ENCODE measurements at places on chromosomes 16 and 17.

DNA sequence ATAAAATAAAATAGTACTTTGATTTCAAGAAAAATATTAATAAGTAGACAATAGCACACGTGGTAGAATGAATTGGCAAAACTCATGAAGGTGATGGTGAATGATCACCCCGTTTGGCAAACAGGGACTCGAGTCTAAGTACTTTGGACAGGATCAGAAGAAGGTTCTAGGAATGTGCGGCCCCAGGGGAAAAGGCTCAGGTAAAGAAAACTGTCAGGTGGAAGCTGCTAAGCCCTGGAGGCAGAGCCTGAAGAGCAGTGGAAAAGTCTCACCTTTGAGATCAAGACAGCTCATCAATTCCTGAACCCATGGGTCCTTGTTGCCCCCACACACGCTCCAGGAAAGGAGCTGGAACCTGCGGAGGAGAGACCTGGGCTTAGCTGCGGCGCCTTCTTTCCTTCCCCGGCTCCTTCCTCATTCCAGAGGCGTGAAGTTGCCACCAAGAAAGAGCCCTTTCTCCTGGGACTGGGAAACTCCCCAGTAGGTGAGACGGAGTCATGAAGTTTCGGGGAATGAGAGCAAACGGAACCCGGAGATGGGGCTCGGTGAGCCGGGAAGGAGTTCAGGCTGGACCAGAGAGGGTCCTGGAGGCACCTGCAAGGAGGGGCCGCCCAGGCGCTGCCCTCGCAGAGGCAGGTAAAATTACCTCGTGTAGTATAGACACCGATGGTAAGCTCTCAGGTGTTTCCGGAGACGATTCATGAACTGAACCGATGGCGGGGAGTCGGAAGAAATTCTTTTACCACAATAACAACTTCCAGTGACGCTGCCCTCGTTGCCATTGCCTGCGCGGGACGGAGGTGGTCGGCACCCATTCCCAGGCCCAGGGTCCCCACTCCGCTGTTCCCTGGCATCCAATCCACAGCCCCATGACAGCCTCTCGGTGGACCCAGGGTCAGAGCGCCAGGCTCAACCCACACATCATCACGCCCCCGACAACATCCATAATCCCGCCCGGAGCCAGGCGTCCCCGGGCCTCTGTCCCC, 1.2 kb upstream of the ZMYND15 start:
- no peak for DNase-seq

DNA sequence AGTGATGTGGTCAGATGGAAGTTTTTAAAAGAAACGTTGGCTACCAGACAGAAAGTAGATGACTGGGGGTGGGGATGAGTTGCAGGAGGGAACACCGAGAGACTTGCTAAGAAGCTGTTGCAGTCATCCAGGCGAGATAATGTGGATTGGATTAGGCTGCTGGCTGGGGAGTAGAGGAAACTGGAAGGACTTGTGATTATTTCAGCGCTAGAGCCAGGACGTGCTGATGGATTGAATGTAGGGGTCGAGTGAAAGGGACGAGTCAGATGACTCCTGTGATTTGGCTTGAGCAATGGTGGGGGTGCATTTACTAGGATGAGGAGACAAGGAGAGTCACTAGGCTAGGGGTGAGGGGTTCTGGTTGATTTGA, 88.5 kb downstream of the CLEC16A start:
- no peak for DNase-seq

DNA sequence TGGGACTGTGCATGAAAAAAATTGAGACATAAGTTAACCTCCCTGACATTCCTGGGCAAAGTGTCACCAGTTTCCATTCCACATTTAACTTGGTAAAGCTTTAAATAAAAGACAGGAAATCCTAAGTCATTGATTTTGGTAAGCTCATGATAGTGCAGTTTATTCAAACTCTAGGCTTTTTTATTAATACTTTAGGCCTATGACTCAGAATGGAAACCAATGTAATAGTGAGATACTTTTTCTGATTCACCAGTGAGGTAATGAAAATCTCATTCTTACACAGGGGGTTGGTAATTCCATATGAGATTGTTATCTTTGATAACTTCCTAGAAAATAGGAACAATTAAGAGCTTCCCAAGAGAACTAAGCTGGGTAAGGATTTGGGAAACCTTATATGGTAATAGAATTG, 91.1 kb downstream of the NLK start:
- no peak for DNase-seq

GRCh38 chr16:82067804-82068325, 32.8 kb downstream of the HSD17B2 start:
- no peak for DNase-seq

DNA sequence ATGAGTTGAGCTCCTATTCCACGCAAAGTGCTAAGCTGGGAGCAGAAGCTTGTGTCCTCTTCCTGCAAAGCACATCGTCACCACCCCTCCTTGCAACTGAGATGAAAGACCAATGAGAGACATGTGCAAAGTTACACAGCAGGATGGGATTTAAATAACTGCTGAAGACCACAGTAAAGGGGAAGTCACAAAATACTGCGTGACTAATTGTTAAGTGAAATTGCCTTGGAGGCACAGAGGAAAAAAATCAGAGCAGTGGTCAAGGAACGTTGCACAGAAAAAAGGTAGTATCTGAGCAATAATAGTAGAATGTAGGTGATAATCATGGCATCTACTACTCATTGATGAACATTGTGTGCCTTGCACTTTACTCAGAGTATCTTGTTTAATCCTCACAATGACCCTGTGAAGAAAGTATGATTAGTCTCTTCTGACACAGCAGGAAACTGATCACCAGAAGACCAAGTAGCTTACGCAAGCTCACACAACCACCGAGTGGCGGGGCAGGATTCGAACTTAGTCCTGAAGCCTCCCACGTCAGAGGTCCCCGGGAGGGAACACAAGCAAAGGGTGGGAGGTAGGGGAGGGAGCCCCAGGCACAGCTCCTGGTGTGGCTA, 15.4 kb upstream of the MYO18A start:
- no peak for DNase-seq

GRCh38 chr17:59512844-59513385, 52.5 kb upstream of the DHX40 start:
- no peak for DNase-seq

GRCh38 chr16:82504836-82505235, 121.9 kb upstream of the CDH13 start:
- no peak for DNase-seq

GRCh38 chr16:1500465-1501150, 7.4 kb downstream of the TELO2 start:
- DNase-seq: no peak

DNA sequence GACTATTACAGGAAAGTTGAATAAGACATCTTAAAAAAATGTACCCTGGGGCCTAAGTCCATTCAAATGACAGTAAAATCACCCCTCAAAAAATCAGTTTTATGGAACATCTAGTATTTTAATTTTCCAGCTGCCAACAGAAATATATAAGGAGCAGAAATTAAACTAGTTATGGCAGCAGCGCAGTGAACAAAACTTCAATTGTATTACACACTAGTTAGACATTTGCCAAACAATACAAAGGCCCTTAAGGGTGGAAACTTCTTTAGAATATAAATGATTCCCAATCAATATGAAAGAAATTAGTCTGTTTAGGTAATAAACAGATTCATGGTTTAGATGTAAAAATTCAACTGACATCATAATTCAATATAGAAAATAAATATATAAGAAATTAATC, 18.1 kb upstream of the RFFL start:
- DNase-seq: no peak

- DNase-seq: no peak
These were observed 77.5 kb downstream of the SYCE1L start for GRCh38 chr16:77276661-77277060.

DNA sequence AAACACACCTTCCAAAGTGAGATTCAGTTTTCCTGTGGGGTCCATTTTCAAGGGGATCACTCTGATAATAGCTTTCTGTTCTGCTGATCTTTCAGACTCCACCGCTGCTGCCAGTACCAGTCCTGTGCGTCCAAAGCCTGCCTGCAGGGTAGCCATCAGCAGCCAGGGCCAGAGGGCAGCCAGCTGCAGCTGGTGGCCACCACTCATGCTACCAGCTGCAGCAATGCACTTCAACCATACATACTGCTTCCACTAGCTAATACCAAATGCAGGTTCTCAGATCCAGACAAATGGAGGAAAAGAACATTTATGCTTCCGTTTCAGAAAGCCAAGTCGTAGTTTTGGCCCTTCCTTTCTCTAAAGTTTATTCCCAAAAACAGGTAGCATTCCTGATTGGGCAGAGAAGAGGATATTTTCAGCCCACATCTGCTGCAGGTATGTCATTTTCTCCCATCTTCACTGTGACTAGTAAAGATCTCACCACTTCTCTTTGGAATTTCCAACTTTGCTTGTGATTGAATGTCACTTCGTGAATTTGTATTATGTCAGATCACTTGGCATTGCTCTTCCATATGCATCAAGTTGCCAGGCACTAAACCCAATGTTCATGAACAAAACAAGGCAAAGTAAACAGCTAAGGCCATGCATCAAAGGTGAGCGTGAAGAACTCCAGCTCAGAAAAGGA, 1.8 kb downstream of the RNF43 start:
- no peak for DNase-seq

DNA sequence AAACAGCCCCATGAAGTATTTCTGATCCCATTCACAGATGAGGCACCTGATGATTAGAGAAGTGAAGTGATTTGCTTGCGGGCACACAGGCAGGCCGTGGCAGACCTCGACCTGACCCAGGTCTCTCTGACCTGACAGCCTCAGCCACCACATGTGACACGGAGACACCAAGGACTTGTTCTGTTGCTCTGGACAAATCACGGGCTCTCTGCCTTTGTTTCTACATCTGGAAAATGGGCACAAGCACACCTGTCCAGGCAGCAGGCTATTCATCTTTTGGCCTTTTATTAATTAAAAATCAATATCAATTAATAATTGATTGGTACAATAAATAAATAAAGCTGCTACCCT, 3.4 kb downstream of the MAP3K14 start:
- no peak for DNase-seq

- no peak for DNase-seq
These were observed 176.3 kb upstream of the ASIC2 start for GRCh38 chr17:33469421-33469820.

- DNase-seq: no peak
These were observed 334.8 kb downstream of the KIF2B start for GRCh38 chr17:54157542-54157941.

DNA sequence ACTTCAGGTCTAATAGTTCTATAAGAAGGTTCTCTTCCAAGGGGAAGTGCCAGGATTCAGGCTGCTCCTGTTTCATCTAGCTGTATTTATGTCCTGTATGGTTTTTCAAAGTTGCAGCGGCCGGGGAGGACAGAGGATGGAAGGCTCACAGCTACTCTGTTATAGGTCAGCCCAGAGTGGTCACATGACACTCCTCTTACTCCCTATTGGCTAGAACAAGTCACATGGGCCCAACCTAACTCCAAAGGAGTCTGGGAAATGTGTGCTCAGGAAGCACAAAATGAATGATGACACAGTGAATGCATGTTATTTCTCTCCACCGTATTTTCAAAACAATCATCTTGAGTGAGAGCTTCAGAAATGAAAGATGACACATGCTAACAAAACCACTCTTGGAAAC, 645.1 kb upstream of the RBFOX1 start:
- no peak for DNase-seq

- DNase-seq: no peak
These were observed 13.4 kb downstream of the RTN4RL1 start for GRCh38 chr17:2011411-2012371.

- no peak for DNase-seq
These were observed 22.5 kb downstream of the VPS53 start for GRCh38 chr17:692116-692515.

DNA sequence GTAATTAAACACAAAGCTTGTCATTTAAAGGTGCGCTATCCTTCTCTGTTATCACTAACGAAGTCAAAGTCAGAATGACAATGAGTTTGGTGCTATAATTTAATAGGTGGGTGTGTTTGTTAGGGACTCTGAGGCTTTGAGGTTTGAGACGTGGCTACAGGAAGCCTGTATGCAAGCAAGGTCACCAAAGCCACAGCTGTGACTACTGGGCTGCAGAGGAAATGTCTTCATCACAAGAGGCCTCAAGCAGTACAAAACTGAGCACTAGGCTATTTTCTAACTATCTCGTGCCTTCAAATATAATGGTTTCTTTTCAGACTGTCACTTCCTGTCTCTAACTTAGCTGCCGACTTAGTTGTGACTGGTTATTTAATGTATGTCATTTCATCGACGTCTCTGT, 141.2 kb downstream of the AATF start:
- no peak for DNase-seq

DNA sequence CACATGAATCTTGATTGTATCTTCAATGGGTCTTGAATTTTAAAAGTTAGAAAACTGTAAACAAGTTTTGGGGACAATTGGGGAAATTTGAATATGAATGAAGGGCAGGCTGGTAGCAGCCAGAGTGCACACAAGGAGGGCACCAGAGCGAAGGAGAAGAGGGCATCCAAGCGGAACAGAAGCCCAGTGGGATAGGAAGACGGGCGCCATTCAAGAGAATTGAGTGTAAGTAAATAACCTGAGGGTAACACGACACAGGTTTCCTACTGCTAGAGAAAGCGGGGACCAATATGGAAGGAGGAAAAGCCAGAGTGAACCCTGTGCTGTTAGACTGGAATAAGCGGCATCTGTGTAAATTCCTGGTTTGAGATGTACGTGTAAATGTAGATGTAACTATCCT, 115.1 kb upstream of the CCL2 start:
- no peak for DNase-seq

DNA sequence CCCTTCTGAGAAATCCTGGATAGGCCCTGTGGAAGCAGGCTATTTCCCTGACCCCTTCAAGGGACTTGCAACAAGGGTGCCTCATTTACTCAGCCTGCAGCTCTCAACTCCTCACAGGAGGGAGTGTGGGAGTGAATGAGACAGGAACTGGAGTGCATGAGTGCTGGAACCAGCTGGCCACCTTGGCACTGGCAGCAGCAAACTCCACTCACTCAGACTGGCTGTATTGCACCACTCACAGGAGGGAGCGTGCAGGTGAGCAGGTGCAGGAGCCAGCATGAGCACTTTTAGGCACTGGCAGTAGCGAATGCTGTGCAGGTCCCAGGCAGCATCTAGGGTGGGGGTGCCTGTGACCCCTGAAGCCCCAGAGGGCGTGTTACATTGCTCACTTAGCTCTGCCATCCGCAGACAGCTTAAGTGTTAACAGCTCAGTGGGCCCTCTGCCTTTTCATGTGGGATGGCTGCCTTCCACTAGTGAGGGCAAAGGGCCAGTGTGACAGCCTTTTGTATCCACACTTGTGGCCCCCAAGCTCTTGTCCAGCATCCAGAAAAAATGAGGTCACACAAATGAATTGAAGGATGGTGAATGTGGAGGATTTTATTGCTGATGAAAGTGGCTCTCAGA, 11.0 kb upstream of the ZNHIT3 start:
- DNase-seq: no peak

GRCh38 chr16:5635331-5635730, 537.7 kb upstream of the EEF2KMT start:
- no peak for DNase-seq
